ENCODE measurements at places on chromosomes 12 and 14.

- DNase-seq = peak; percentile 23
Measured at GRCh38 chr14:92613008-92613658, 99.6 kb downstream of the RIN3 start.

GRCh38 chr12:1310653-1311052 is 283.7 kb downstream of the FBXL14 start:
- DNase-seq = no peak

GRCh38 chr12:119877639-119877948 is 474 bp upstream of the CIT start:
- no peak for DNase-seq

- DNase-seq = no peak
Measured at GRCh38 chr14:44820230-44820964, 141.3 kb downstream of the KLHL28 start.

DNA sequence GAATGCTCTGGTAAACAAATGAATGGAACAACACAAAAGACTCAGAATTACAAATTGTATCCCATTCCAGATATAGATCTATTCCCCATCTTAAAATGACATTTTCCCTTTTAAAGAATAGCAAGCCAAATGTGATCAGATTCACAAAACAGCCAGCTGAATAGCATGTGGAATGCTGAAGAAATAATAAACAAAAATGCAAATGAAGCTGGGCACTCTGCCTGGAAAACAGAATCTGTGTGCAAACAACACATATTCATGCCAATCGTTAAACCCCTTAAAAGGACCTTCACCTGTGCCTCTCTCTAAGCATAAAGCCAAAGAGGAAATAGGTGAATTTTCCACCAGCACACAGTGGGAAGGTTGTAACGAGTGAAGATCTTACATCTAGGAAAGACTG is 67.9 kb upstream of the PDZRN4 start:
- DNase-seq = no peak

DNA sequence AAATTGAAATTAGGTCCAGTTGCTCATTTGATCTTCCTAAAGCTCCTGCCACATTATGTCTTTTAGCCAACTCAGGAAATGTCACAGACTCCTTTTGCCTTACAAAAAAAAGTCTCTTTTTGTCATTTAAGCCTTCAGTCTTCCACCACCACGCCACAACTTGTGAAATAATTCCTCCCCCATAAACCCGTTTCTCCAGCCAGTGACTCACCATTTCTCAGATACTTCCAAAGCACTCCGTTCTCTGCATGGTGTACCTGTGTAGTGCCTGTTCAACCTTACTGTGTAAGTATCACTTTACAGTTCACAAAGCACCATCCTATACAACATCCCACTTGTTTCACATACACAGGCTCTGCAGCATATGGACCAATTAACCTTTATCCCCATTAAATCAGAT is 139.5 kb upstream of the AEBP2 start:
- no peak for DNase-seq

- no peak for DNase-seq
Measured at GRCh38 chr12:120287491-120287890, 4.2 kb downstream of the RNU4-2 start.

- DNase-seq = no peak
Measured at GRCh38 chr12:85000729-85001128, 35.3 kb downstream of the TSPAN19 start.

- DNase-seq = no peak
Measured at GRCh38 chr12:76137606-76138005, 53.1 kb upstream of the NAP1L1 start.

DNA sequence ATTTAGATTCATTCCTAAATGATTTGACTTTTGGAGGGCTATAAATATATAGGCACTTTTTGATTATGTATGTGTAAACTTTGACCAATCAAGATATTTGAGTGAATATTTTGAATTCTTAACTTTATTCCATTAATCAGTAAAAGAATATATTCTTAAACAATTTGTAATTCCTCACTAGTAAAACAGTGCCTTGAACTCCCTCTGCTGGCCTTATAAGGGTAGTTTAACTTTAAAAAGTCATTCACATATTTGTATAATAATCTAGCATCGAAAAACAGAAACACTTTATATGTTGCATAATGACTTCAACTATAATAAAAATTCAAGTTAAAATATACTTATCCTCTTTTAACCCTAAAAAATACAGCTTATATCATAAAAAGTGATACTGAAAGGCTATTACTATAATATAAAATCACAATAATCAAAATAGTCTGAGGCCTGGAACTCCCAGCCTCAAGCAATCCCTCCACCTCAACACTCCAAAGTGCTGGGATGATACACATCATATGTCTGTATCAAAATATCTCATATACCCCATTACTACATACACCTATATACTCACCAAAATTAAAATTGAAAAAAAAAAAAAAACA is 31.2 kb downstream of the CCDC59 start:
- DNase-seq = no peak

DNA sequence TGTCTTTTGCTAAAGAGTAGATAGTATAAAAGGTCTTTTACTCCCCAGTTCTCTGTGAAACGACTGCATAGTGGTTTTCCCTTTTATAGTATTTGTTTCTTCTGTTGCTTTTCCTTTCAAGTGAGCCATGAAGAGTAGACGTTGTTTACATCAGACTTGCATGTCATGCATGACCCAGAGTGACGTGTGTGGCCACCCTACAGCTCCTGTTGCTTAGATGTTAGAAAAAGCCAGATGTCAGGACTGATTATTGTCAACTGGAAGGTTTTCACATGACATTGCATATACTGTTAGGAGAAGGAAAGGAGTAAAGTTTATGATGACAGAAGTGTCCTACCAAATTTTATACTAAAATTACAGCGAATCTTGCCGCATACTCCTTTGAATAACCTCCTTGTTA is 1.3 kb upstream of the RD3L start:
- DNase-seq = no peak

DNA sequence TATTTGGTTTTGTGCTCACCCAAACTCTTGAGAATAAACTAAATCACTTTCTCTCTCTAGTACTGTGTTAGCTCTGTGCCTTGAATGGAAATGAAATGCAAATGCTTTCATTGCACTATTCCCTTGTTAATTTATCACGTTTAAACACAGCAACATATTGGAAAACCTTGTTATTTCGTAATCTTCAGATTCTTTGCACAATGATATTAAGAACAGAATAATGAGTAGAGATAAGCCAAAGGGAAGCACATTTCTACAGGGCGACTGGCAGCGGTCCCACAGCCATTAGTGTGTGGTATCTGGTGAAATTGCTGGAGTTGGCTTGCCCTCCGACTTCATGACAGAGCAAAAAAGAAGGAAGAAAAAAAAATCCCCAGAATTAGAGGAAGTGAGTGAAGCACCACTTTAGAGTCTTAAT is 166.1 kb upstream of the E2F7 start:
- no peak for DNase-seq

DNA sequence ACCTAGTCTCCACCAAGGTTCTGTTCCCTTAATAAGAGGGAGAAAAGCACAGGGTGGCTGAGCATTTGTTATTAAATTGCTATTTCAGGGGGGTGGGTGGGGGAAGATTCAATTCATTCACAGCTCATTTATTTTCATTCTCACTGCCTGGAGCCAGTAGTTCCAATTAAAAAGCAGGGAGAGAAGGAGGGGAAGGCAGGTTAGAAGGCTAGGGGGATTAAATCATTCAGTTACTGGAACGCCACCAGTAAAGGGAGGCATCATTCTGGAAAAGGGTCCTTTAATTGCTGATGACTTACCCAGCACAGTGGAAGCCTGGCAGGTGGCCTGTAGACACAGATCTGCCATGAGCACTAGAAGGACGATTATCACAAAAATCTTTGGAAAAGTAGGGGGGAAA is 47.4 kb downstream of the NIN start:
- no peak for DNase-seq

DNA sequence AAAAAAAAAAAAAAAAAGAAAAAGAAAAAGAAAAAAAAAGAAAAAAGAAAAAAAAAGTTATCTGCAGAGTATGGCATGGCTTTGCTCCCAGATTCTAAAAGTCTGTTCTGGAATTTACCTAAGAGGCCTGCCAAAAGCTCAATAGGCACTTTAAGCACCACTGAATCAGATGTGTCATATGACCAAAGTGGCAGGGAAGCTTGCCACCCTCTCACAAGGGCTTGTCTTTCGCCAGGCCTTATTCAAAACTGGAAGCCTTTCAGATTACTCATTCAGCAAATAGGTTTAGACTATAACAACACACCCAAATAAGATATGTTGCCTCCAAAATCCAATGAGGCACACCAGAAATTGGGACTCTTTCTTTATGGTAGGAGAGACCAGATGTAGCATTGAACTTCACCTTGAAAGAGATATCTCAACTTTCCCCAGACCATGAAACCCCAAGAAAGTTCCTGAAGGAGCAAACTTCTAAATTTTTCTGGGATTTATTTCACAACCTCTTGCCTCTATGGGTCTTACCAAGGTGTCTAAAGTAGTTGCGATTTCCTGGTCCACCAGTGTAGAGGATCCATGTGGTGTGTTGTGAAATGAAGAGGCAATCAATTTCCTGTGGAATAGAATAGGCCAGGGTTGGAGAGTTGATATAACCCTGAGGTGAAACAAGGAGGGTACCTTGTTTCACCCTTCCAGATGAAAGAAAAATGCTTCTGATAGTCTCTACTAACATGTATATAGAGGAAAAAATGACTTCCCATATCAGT is 218.8 kb downstream of the DAD1 start:
- no peak for DNase-seq

GRCh38 chr14:51335531-51335930 is 95.5 kb downstream of the TMX1 start:
- DNase-seq = no peak

- DNase-seq = no peak
Measured at GRCh38 chr14:67420102-67420739, 8.3 kb upstream of the PLEK2 start.

- DNase-seq = no peak
Measured at GRCh38 chr12:120554678-120555077, 20.5 kb downstream of the RNF10 start.

DNA sequence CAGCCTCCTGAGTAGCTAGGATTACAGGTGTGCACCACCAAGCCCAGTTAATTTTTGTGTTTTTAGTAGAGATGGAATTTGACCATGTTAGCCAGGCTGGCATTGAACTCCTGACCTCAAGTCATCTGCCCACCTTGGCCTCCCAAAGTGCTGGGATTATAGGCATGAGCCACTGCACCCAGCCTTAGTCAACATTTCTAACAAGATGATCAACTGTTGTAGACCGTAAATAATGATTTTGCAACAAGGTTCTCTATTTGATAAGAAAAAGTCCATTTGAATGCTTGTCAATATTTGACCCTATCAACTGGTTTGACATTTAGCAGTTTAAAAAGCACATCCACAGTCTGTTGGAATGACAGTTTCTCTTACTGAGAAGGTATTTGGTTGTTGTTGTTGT is 25.2 kb upstream of the NRDE2 start:
- DNase-seq = no peak

DNA sequence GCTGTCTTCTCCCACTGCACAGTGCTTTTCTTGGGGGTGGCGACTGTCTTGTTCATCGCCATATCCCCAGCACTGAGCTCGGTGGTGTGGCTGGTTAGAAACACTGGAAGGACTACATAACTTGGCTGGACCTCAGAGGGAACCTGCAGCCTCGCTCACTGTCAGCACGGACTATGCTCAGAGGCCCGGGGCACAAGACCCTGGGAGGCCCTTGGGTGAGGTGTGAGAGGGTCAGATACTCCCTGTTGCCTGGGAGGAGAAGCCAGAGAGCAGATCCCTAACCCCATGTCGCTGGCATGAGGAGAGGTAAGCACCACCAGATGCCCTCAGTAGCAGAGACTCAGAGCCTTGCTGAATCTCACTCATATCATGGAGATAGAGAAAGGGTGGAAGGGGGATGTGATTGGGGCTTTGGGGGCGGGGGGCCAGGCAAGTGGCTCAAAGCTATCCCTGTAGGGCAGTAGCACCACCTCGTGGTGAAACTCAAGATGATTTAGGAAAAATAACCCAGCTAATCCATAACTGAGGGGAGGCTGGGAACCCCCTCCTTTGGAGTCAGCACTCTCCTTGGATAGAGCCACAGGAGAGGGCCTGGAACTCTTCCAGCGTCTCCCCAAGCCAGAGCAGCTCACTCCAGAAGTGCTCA is 18.7 kb upstream of the HDAC7 start:
- DNase-seq = no peak

DNA sequence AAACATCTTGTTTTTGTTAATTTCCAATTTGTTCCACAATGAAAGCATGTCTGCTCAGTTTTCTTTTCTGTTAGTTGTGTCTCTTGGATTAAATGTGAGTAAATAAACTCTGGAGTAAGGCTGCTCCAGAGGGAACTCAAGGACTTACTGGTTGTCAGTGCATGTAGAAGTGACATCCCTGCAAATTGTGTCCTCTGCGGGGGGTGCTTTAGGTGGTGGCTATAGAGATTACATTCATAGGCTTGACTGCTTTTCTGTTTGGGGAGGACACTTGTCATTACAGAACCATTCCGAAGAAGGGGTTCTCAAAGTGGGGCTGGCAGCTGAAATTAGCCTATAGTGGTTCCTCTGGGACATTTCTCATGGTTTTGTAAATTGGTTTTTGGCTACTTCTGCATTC is 8.8 kb downstream of the TMTC2 start:
- no peak for DNase-seq

GRCh38 chr14:32709027-32709426 is 229.7 kb upstream of the NPAS3 start:
- no peak for DNase-seq

- peak; percentile 22 for DNase-seq
Measured at GRCh38 chr12:1660304-1661187, 30.3 kb upstream of the ADIPOR2 start.

GRCh38 chr14:32474478-32475195 is 145.5 kb downstream of the AKAP6 start:
- DNase-seq = no peak

- DNase-seq = no peak
Measured at GRCh38 chr14:75064205-75064567, 362 bp upstream of the ACYP1 start.

DNA sequence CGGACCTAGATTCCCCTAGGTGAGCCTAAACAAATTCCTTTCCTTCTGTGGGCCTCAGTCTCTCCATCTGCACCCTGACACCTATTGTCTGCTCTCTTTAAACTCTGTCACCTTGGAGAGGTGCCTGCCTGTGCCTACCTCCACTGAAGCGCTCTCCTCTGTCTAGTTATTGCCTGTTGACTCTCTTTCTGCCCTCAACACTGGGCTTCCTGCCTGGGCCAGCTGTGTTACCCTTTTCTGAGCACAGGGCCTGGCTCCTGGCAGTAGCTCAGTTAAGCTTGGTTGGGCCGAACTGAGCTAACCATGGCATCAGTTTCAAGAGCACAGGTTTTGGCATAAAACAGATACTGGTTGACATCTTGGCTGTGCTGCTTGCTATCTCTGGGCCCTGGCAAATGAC is 43.5 kb downstream of the PRMT8 start:
- no peak for DNase-seq

- DNase-seq = no peak
Measured at GRCh38 chr12:109617491-109617890, 43.9 kb downstream of the MVK start.

DNA sequence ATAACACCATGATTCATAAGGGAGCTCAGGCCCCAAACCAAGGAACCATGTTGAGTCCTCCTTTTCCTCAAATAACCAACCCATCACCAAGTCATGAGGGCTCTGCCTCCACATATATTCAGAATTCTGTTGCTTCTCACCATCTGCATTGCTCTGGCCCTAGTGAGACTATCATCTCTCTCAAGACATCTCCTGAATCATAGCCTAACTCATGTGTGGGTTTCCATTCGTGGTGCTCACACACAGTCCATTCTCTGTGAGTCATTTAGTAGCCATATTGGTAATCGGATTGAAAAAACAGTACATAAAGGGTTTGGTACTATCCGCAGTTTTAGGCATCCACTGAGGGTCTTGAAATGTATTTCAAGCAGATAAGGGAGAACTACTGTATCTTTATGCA is 5.1 kb upstream of the SLC38A2 start:
- DNase-seq = no peak
